ENCODE measurements at places on chromosomes 4 and X. TPM values are rescaled to one million over a fixed set of nuclear protein-coding genes. Genes with fewer than 3 reads are reported as not detected.

PALLD gene
- total RNA-seq = 5.9 TPM

TCP11X2 gene
- total RNA-seq = not detected

MAGEA10 gene
- total RNA-seq = not detected

PCYT1B gene
- 14.3 TPM for total RNA-seq

EXOC1L gene
- not detected for total RNA-seq

NAP1L5 gene
- total RNA-seq = 3.5 TPM

PTTG2 gene
- total RNA-seq = not detected

TIGD2 gene
- 8.1 TPM for total RNA-seq

CFAP299 gene
- total RNA-seq = 0.27 TPM

HGFAC gene
- total RNA-seq = under 0.01 TPM

DNA sequence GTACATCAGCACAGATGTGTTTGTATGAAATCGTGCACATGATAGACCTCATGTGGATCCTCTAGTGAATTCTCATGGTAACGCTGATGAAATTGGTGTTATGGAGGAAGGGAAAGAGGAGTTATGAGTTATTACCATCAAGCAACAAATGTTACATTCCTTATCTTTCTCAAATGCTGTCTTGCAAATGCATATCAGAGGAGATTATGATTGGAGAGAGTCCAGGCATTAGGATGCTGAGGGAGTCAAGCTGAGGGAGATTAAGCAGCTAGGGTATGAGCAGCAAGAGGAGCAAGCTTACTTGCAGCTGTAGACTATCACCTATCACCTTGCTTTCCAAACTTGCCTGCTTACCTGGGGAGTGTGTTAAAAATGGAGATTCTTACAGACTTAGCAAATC, 36.8 kb upstream of the SFRP2 start:
- no peak for DNase-seq

DNA sequence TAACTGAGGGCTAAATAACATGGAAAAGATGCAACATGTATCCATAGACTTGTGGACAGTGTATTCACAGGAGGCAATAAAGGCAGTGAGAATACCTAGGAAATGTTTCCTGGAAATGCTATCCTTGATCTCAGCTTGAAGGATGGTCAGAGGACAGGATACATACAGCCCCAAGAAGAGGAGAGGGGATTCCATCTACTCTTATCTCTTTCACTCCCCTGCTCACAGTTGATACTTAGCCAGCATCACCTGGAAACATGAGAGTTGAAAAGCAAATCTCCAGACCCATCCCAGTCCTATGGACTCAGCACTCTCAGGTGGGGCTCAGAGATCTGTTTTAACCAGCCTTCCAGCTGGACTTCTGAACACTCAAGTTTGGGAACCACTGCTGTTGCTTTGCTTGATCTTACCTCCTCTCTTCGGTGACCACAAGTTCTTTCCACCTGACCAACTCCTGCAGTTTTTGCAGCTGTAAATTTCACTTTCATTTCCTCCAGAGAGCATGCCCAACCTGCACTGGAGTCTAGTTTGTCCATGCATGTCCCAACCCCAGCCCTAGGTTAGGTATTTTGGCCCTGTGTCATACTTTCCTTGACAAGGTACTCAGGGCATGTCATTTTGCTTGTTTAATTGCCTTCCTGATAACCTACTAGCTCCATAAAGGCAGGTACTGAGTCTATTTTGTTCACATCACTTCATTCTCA, 10.4 kb downstream of the RELL1 start:
- peak; percentile 49 for DNase-seq

DNA sequence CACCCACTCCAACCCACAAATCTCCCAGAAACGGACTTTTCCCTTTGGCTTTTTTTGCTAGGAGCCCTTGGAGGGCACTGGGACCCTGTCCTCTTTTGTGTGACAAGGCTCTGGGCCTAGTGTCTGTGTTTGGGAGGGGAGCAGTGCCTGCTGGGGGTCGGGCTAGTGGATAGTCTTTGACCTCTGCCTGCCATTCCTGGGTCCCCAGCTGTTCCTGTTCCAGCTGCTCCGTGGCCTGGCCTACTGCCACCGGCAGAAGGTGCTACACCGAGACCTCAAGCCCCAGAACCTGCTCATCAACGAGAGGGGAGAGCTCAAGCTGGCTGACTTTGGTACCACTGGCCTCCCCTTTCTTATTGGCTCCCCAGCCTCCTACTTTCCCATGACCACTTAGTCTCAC, 6.7 kb upstream of the USP11 start:
- DNase-seq = no peak

GRCh38 chr4:159540038-159540437, 437.2 kb downstream of the RAPGEF2 start:
- DNase-seq = no peak

GRCh38 chr4:18894928-18895327, 873.4 kb upstream of the LCORL start:
- no peak for DNase-seq

GRCh38 chr4:42361456-42361855, 35.8 kb upstream of the SHISA3 start:
- DNase-seq = no peak

DNA sequence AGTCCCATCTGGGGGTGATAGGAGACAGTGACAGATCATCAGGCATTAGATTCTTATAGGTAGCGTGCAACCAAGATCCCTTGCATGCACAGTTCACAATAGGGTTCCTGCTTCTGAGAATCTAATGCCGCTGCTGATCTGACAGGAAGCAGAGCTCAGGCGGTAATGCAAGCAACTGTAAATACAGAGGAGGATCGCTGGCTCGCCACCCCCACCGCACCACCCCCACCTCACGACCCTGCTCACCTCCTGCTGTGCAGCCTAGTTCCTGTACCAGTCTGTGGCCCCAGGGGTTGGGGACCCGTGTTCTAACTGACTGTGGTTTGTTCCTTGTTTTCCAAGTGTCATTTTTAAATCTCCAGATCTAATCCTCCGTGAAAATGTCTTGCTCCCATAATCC, 89.0 kb upstream of the MAPK10 start:
- no peak for DNase-seq

DNA sequence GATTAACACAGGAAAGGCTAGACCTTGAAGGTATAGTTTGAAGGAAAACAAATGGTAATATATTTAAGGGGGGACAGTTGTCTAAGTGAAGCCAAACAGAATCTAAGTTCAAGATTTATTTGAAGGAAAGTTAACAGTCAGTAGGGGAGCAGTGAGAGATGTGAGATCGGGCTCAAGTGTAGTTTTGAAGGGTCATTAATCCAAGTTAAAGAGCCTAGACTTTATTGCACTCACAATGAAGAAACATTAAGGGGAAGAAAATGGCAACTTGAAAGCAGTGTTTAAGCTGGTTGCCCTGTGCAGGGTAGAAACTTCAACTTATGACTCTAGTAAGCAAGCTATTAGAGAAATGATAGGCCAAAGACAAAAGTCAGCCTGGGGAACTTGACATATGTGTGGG, 1952.2 kb downstream of the PCDH7 start:
- DNase-seq = no peak

GRCh38 chr4:38743866-38744265, 38.9 kb downstream of the TLR10 start:
- DNase-seq = no peak

DNA sequence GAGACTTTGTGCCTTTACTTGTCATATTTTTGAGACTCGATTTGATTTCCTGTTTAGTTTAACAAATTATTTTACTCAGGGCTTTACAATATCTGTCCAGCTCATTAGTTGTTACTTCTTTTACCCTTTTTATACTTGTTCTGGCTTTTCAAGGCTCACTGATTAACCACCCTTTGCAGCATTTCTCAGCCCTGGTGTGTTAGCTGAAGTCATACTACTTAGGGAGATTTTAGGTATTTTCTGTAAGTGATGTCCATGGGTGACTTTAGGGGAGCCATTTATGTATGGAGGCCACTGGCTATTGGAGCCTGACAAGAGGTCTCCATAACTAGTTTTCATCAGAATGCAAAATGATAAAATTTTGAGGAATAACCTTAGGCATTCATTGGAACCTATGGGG, 147.2 kb downstream of the RPA4 start:
- DNase-seq = no peak

GRCh38 chrX:20217271-20217670, 49.4 kb downstream of the RPS6KA3 start:
- peak; percentile 43 for DNase-seq

DNA sequence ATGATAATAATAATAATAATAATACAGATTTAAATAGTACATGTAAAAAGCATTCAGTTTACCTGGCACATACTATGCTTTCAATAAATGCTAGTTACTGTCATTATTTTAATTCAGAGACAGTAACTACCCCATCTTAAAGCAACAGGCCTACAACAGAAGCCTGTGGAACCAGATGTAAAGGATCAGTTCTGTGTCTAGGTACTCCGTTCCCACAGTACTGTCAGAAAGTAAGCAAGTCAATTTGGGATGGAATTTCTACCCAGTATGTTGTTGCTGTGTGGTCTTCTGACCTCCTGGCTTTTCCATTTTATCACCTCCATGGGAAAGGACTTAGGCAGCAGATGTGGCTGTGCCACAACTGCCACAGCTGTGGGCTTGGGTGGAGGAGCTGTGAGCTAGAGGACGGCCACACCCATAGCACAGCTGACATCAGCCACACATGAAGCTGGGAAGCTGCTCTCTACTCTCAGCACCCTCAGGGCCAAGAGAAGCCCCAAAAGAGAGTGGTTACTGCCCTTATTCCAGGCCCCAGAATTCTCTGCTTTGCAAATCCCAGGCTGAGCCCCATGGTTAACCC, 102.8 kb downstream of the CBR4 start:
- DNase-seq = no peak

DNA sequence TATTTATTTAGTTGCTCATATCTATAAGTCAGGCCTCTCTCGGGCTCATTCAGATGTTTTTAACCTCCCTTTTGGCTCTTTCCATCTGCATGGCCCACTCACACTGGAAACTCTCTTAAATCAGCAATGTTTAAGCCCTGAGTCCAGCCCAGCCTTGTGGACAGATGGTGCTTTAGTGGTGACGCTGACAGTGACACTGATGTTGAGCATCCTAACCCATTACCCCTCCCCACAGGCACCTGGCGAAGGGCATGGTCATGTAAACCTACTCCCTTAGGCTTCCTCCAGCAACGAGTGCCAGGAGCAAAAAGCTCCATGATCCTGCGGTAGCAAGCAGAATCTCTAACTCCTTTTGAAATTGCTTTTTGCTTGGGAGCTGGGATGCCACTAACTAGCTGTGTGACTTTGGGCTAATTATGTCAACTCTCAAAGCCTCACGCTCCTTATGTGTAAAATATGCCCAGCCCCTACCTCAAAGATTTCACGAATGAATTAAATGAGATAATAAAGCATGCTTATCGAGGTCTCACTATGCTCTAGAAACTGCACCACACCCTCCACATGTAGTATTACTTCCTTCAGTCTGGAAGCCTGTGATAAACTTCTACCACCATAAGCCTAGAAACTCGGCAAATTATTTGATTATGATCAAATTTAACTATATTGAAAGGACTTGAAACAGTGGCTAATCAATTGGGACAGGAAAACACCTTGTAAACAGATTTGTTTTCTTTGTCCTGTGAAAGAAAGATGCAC, 569.4 kb downstream of the BCOR start:
- DNase-seq = no peak

Measured in hematopoietic multipotent progenitor cell (in vitro differentiated cells).